ENCODE measurements at places on chromosomes 7 and 10. TPM values are rescaled to one million over a fixed set of nuclear protein-coding genes. Genes with fewer than 3 reads are reported as not detected.

DNA sequence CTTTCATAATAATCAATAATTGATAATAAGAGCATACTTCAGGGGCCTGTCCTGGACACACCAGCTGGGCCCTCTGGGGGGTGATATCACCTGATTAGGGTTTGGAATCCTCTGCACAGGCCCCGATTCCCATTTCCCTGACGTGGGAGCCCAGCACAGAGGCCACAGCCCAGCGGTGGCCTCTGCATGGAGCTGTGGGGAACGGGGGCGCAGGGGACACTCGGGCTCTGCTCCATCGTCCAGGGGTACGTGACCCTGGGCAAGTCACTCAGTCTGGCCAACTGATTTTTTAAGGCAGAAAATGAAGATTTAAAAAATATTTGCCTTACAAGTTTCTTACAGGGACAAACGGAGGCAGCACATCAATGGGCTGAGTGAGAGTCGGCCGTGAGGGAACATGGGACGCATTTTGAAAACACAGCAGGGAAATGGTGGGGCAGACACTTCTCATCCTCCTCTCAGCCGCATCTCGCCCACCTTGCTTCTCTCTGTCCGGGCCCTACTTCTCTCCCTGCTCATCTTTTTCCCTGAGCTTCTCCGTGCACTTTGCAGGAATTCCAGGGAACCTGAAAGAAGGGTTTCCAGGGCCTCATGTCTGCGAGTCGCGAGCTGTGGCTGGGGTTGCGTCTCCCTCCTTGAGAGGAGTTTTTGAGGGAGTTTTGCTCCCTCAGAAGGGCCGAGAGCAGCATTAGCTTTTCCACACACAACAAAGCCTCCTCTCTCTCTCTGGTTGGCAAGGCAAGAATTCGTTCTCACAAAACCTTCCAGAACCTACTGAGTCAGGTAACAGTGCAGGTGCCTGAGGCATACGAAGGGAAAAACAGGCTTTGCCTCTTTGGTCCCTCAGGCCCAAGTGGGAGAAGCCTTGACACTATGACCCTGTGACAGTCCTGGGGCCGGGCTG, 312.0 kb downstream of the WDR37 start:
- H3K4me1 ChIP-seq, result no peaks in the 10 kb centered on the region
- no peak overlapping the region for H3K4me3 ChIP-seq
- H3K27ac ChIP-seq, result no peak overlapping the region
- peaks cover 29% of the 10 kb centered on the region for H3K27me3 ChIP-seq

GRCh38 chr10:46247808-46248569, 38.8 kb upstream of the ANTXRL start:
- H3K4me1 ChIP-seq, result no peaks in the 10 kb centered on the region
- no peak for DNase-seq
- H3K27ac ChIP-seq, result no peak overlapping the region
- H3K4me3 ChIP-seq, result no peak overlapping the region
- no peaks in the 10 kb centered on the region for H3K27me3 ChIP-seq

The WDFY4 gene
- total RNA-seq, result 44.4 TPM

The OR2A25 gene
- total RNA-seq, result not detected

- peaks cover 8% of the 10 kb centered on the region for H3K27me3 ChIP-seq
- no peak overlapping the region for H3K4me3 ChIP-seq
- no peak overlapping the region for H3K27ac ChIP-seq
- H3K36me3 ChIP-seq, result no peaks in the 10 kb centered on the region
- no peak for DNase-seq
- no peaks in the 10 kb centered on the region for H3K4me1 ChIP-seq
Observed at GRCh38 chr10:106615081-106615480, 549.4 kb downstream of the SORCS1 start.

GRCh38 chr10:13213163-13213562, 21.0 kb downstream of the UCMA start:
- H3K36me3 ChIP-seq, result no peaks in the 10 kb centered on the region
- DNase-seq, result no peak
- H3K4me3 ChIP-seq, result no peak overlapping the region

DNA sequence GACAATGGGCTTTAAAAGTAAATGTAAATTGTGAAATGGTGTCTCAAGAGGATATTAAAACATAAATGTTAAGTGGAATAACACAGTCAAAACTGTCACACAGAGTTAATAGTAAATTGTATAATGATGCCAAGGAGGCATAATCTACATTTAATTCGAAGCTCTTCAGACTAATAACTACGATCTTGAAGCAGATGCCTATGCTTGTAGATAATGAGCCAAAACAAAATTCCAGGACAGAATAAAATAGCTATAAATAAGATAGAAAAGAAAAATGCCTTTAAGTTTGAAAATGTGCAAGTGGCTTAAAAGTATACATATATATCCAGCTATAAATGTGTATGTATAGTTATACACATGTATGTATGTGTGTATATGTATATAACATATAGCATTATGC, 17.5 kb downstream of the TWIST1 start:
- H3K4me3 ChIP-seq, result no peak overlapping the region
- H3K27me3 ChIP-seq, result peaks cover 34% of the 10 kb centered on the region
- H3K4me1 ChIP-seq, result no peaks in the 10 kb centered on the region

DNA sequence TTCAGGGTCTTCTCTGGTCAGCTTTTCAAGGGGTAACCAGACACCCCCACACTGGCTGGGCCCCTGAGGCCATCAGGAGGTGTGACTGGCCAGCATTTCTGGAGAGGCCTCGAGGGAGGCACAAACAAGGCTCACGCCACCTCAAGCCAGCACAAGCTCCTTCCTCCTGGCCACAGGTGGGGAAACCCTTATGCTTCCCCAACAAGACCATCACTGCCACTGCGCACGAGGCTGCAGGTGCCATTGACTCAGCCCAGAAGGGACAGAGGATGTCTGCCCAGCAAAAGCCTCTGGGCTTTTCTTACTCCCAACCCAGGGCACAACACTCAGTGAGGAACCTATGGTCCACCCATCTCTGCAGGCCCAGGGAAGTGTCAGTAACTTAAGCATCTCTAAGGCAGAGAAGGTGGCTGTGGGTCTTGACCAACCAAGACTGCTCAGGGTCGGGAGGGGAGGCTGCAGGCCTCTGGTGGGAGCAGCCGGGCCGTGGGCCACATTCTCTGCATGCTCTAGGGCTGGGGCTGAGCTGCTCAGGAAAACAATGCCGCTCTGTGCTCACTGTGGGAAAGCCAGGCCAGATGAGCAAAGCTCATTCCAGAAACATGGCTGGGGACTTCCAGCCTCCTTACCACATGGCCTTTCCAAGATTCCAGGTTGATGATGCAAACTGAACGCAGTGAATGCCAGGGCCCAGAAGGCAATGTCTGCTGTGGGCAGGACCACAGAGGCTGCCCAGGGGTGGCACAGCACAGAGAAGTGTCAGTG, 24.2 kb upstream of the RASSF4 start:
- H3K27ac ChIP-seq, result no peak overlapping the region
- no peak overlapping the region for H3K4me3 ChIP-seq
- no peak for DNase-seq
- peaks cover 14% of the 10 kb centered on the region for H3K4me1 ChIP-seq
- H3K27me3 ChIP-seq, result no peaks in the 10 kb centered on the region

DNA sequence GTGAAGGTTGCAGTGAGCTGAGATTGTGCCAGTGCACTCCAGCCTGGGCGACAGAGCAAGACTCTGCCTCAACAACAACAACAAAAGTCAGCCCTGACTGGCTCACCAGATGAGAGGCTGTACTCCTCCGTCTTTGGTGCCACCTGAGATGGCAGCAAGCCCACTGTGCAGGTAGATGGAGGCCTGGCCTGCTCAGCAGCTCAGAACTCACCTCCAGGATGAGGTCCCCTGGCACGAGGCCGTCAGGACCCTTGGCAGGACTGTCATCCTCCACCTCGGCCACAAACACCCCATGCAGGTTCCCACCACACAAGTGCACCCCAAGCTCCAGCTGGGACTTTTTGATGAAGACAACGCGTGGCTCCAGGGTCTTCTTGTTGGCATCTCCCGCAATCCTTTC, 117.2 kb downstream of the DLG5 start:
- DNase-seq, result no peak
- no peaks in the 10 kb centered on the region for H3K4me1 ChIP-seq
- H3K27ac ChIP-seq, result no peak overlapping the region
- H3K36me3 ChIP-seq, result peaks cover 98% of the 10 kb centered on the region

- H3K27ac ChIP-seq, result no peak overlapping the region
- H3K27me3 ChIP-seq, result no peaks in the 10 kb centered on the region
- no peak overlapping the region for H3K4me3 ChIP-seq
- H3K36me3 ChIP-seq, result no peaks in the 10 kb centered on the region
Observed at GRCh38 chr7:105975770-105976417, 12.8 kb downstream of the CDHR3 start.

GRCh38 chr7:67631476-67631875, 634.8 kb downstream of the TYW1 start:
- H3K27ac ChIP-seq, result no peak overlapping the region
- H3K27me3 ChIP-seq, result no peaks in the 10 kb centered on the region
- no peaks in the 10 kb centered on the region for H3K36me3 ChIP-seq
- no peak for DNase-seq
- H3K4me3 ChIP-seq, result no peak overlapping the region

GRCh38 chr7:151637781-151638261, 118.1 kb upstream of the RHEB start:
- H3K4me3 ChIP-seq, result no peak overlapping the region
- no peak for DNase-seq
- no peak overlapping the region for H3K27ac ChIP-seq
- H3K36me3 ChIP-seq, result no peaks in the 10 kb centered on the region
- no peaks in the 10 kb centered on the region for H3K27me3 ChIP-seq
- no peaks in the 10 kb centered on the region for H3K4me1 ChIP-seq

DNA sequence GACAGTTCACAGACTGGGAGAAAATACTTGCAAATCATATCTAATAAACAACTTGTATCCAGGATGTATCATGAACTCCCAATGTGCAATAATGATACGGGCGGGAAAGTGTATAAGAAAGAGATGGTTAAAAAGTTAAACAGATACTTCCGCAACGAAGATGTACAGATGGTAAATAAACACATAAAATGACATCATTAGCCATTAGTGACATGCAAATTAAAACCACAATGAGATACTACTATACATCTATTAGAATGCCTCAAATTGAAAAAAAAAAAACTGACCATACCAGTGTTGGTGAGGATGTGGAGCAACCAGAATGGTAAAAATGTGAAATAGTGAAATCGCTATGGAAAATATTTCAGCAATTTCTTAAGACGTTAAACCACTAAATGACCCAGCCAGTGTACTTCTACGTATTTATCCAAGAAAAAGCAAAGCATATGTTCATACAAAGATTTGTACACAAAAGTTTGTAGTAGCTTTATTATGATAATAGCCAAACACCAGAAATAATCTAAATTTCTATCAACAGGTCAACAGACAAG, 83.5 kb downstream of the IPMK start:
- H3K27ac ChIP-seq, result no peak overlapping the region
- no peak overlapping the region for H3K4me3 ChIP-seq
- DNase-seq, result no peak
- no peaks in the 10 kb centered on the region for H3K27me3 ChIP-seq
- H3K36me3 ChIP-seq, result no peaks in the 10 kb centered on the region

DNA sequence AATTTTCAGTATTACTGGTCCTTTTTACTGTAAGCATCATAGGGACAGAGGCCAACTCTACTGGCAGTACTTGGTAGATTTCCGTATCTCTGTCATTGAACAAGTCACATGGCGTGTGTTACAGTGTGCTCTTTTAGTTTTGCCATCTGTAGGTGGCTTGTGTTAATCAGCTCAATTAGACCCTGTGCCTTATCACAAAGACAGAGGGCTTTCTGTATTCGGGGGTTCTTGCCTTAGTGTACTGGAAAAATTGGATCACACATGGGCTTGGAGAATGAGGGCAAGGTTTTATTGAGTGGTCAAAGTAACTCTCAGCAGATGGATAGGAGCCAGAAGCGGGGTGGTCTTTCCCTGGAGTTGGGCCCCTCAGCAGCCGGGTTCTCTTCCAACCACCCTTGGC, 21.3 kb upstream of the LRGUK start:
- H3K36me3 ChIP-seq, result no peaks in the 10 kb centered on the region
- DNase-seq, result no peak
- no peak overlapping the region for H3K4me3 ChIP-seq
- H3K27ac ChIP-seq, result no peak overlapping the region
- no peaks in the 10 kb centered on the region for H3K4me1 ChIP-seq
- H3K27me3 ChIP-seq, result no peaks in the 10 kb centered on the region

- no peak overlapping the region for H3K27ac ChIP-seq
- no peaks in the 10 kb centered on the region for H3K36me3 ChIP-seq
- DNase-seq, result no peak
- H3K4me3 ChIP-seq, result no peak overlapping the region
Observed at GRCh38 chr7:132045481-132045980, 489.1 kb upstream of the PODXL start.

DNA sequence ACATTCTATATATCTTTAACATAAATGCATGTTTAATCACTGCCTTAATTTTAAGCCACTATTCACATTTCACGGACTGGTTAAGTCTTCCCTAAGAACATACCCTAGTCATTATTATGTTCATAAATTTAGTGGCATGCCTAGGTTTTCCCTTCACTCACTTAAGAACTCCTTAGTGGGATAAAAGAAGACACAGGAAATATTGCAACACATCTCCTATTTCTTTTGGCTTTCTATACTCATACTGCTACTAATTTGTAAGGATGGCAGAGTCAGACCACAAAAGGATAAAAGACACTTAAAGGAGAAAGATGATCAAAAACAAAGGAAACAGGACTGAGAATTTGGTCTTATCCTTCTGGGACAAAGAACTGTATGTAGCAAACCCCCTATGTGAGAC, 951.4 kb downstream of the SORCS3 start:
- H3K4me3 ChIP-seq, result no peak overlapping the region
- H3K27ac ChIP-seq, result no peak overlapping the region
- H3K4me1 ChIP-seq, result no peaks in the 10 kb centered on the region
- no peak for DNase-seq

DNA sequence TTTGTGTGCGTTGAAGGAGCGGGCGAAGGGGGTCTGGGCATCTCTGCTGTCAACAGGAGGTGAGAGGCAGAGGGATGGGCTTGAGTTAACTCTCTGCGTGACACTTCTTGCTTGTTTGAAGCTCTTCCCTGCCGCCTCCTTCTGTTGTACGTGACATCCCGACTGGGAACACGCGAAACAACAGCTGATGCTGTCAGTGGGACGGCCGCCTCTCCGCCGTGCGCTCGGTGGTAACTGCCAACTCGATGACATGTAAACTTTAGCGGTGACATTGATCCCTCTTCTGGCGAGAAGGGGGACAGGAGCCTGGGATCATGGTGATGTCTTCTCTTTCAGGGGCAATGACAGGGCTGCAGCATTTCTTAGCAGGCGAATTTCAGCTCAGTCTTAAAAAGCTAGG, 394.5 kb downstream of the TYW1 start:
- no peak for DNase-seq
- H3K4me1 ChIP-seq, result no peaks in the 10 kb centered on the region
- H3K4me3 ChIP-seq, result no peak overlapping the region
- H3K27me3 ChIP-seq, result no peaks in the 10 kb centered on the region
- H3K27ac ChIP-seq, result no peak overlapping the region

The IGF2BP3 gene
- 2.0 TPM for total RNA-seq

The GIMAP4 gene
- 95.7 TPM for total RNA-seq

- DNase-seq, result no peak
- no peak overlapping the region for H3K27ac ChIP-seq
- H3K27me3 ChIP-seq, result no peaks in the 10 kb centered on the region
Observed at GRCh38 chr7:68684246-68684839, 913.9 kb upstream of the AUTS2 start.

GRCh38 chr10:87713707-87714106, 54.0 kb downstream of the PAPSS2 start:
- H3K36me3 ChIP-seq, result peaks cover 78% of the 10 kb centered on the region
- H3K27me3 ChIP-seq, result no peaks in the 10 kb centered on the region
- peak overlapping the region; percentile 54 for H3K27ac ChIP-seq
- H3K4me1 ChIP-seq, result peaks cover 44% of the 10 kb centered on the region
- DNase-seq, result no peak
- no peak overlapping the region for H3K4me3 ChIP-seq

- H3K4me3 ChIP-seq, result no peak overlapping the region
- no peaks in the 10 kb centered on the region for H3K4me1 ChIP-seq
- no peaks in the 10 kb centered on the region for H3K36me3 ChIP-seq
- DNase-seq, result no peak
- no peaks in the 10 kb centered on the region for H3K27me3 ChIP-seq
Observed at GRCh38 chr10:67785098-67785497, 52.9 kb downstream of the DNAJC12 start.

The OR6B1 gene
- not detected for total RNA-seq
